ENCODE measurements at places on chromosomes 16 and 17.
A peak's percentile ranks its signal among the peaks of the same experiment; 100 is the strongest.

DNA sequence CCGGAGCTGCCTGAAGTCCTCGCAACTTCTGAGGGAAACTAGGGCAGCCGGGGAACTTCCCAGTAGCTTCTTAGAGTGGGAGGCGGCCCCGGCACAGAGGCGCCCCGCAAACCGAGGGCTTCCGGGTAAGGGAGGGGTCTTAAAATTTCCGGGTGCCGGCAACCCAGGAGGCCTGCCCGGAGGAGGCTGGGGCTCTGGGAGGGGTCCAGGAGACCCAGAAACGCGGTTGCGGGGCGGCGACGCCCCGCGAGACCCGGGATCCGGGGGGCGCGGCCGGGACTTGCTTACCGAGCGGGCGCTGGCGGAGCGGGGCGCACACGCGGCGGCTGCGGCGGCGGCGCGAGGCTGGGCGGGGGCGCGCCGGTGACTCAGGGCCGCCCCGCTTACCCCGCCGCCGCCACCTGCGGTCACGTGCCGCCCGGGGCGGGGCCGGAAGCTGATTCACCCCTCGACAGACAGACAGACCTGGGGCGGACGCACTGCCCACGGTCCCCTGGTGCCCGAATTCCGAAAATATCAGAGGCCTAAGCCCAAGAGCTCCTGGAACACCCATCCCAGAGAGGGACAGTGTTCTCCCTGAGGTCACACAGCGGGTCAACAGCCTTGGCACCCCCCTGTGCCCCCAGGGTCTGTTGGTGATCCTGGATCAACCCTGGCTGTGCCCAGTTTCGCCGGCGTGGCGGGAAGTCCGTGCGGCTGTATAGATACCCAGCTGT is at the start of gene FAM83G:
Gene FAM83G, minus strand, starts transcription at position 344 of the 716 bp plus-strand sequence. CDS start 723 bp downstream, outside the sequence.
- peak; percentile 87 for DNase-seq

DNA sequence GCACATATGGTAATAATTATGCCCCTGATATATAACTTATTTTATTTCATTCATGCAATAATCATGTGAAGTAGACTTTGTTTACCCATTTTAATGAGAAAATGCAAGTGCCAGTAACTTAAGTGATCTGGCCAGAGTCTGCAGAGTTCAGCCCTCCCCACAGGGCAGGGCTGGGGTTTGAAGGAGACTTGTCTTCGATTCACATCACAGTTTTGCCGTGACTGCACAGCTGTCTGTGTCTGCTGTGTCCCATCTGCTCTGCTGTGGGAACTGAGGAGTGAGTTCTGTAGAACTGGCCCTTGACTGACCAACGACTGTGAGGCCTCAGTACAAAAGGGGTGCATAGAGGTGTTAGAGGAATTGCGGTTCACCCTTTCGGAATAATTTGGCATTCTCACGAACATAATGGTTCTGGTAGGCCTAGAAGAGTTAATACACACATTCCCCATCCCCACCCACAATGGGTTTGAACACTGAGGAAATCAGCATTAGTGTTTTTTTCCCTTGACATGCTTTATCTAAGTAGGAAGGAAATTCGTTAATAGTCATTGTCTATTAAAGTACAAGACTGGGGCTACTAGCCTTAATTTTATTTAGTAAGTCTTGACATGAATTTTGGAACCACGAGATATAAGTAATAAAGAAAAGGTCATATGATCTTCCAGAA is 113.6 kb upstream of the MON1B start:
- DNase-seq = no peak

- DNase-seq = no peak
Observed at GRCh38 chr17:69960755-69961154, 114.3 kb upstream of the KCNJ16 start.

GRCh38 chr16:66479661-66480264 is 52.7 kb downstream of the BEAN1 start:
- DNase-seq = no peak

DNA sequence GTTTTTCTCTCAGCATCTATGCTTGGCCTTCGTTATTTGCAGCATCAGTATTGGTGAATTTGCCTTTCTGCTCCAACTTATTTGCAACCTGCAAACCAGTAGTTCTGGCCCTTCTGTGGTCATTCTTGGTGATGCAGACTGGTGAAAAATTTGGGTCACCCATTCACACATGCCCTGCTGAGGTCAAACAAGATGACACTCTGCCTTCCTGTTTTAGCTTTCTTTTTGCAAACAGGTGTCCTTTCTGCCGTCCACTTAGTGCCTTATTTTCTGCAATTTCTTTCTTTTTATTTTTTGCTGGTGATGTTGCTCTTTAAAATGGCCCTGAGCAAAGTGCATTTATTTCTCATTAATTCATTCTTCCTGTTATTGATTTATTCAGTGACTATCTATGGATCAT is 31.3 kb downstream of the PLCG2 start:
- no peak for DNase-seq

DNA sequence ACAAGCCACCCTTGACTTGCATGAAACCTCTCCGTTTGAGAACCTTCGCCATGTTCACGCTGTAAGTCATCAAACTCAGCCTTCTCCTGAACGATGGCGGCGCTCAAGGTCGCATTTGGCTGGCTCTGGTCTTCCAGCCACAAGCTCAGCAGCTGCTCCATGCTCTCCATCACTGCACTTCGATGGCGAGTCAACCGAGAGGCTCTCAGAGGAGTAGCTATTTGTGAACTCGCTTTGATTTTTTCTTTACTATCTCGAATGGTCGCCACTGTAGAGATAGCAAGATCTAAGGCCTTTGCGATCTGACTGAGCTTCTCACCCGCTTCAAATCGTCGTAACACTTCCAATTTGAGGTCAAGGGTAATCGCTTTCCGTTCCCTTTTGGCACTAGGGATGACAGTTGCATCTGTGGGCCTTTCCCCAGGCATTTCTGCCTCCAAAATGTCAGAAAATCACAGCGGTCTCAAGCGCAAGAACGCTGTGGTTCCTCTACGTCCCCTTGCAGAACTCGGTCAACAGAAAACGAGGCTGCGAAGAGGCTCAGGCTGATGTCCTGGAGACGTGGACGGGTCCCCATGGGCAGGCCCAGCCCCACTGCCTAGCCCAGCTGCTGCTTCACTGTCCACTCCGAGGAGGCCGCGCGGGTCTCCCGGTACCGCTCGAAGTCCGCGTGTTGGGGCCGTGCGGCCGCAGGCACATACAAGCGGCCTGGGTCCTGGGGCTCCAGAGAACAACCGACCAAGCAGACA is 23.1 kb downstream of the DEF8 start:
- no peak for DNase-seq
